ENCODE measurements at places on chromosomes 1 and 21.

DNA sequence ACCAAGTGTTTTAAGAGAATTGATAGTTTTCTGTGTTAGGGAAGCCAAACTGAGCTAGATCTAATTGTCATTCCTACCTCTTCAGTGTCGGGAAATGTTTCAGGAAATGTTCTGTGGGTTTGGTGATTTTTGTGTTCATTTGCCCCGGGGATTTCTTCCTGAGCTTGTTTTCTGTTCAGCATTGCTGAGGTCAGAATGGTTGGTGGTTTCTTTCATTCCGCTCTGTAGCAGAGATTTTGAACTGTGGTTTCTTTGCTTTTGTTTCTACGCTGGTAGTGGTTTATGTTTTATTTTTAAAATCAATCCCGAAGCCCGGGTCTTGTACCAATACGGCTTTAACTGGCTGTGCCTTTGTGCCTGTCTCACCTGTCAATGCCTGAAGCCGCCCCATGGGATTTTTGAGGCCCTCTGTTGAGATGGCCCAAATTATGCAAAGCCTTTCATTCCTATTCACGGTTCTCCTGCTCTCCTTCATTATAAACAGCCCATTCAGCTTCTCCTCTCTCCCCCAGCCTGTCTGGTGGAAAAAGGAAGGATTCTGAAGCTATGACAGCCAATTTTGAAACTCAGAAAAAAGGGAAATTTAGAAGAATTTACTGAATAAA lies 417.2 kb upstream of the KAZN start:
- DNase-seq = no peak

DNA sequence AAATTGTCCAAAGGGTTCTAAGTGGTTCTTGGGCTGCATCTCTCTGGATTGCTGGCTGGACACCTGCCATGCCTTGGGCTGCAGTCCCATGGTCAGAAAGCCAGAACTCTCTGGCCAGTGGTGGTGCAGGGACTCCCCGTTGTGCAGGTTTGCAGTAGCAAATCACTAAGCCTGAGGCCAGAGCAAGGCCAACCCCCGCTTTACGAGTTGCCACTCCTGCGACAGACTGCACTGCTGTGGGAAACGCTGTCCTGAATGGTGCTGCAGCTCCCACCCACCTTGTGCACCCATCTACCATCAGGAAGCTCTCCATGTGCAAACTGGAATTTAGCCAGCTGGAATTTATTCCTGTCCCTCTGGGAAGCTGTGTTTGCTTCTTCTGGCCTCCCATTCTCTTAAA lies 45.7 kb downstream of the LHX4 start:
- no peak for DNase-seq

DNA sequence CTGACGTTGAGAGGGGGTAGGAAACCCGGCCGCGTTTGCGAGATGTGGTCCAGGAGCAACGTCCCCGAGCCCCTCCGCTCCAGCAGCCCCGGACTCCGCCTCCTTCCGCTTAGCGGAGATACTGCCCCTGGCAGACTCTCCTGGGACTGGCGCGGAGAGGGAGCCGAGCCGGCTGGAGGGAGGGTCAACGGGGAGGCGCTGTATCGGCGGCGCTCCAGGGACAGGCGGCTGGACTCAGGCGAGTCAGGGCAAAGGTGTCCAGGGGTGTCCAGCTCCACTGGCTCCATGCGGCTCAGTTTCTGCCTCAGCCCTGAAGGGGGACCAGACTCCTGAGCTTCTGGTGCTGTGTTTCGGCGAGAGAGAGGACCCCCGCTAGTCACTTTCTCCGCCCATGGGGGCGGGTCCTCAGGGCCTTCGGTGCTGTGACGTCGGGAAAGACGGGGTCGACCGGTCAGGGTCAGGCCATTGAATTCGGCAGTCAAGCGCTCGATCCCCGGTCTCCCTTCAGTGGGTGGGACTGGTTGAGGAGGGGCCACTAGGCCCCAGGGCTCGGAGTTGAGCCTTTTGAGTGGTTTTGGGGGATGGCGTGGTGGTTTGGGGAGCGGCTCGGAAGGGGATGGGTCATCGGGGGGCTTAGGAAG lies 2.8 kb upstream of the LIX1L start:
- no peak for DNase-seq

GRCh38 chr1:165648919-165649572 lies 18.0 kb downstream of the MGST3 start:
- no peak for DNase-seq

GRCh38 chr1:229028987-229029878 lies 241.7 kb upstream of the RAB4A start:
- no peak for DNase-seq

- DNase-seq = no peak
Observed at GRCh38 chr1:18201997-18202719, 94.6 kb downstream of the IGSF21 start.

GRCh38 chr1:240803151-240803550 lies 191.2 kb upstream of the GREM2 start:
- DNase-seq = no peak

GRCh38 chr1:245484176-245484575 lies 329.4 kb downstream of the KIF26B start:
- DNase-seq = no peak

GRCh38 chr1:80054129-80054528 lies 1047.6 kb upstream of the ADGRL4 start:
- DNase-seq = no peak

DNA sequence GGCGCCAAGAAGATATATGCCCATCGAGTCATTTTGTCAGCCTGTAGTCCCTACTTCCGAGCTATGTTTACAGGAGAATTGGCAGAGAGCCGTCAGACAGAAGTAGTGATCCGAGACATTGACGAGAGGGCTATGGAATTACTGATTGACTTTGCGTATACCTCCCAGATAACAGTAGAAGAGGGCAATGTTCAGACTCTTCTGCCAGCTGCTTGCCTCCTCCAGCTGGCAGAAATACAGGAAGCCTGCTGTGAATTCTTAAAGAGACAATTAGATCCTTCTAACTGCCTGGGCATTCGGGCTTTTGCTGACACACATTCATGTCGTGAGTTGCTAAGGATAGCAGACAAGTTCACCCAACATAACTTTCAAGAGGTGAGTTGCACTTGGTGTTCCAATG lies 19.1 kb downstream of the KLHL20 start:
- DNase-seq = no peak

- no peak for DNase-seq
Observed at GRCh38 chr1:17316704-17317103, 8.7 kb downstream of the PADI4 start.

DNA sequence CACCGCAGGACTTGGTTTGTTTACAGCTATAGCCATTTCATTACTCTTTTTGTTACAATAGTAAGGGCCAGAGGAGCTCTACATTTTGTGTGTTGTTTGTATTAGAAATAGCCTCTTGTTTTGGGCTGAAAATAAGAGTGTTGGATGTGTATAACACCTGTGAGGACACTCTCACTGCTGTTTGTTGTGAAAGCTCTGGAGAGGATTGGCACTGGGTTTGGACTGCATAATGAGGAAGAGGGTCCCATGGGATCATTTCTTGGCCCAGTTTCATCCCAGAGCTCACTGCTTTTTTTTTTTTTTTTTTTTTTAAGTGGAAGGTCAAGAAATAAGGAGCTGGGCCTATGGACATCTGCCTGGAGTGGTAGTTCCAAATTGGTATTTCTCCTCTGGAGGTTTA lies 61.6 kb upstream of the KIAA0040 start:
- no peak for DNase-seq

GRCh38 chr21:41979751-41980369 lies 26.0 kb upstream of the C2CD2 start:
- no peak for DNase-seq

- no peak for DNase-seq
Observed at GRCh38 chr1:216532251-216532798, 109.1 kb upstream of the USH2A start.

DNA sequence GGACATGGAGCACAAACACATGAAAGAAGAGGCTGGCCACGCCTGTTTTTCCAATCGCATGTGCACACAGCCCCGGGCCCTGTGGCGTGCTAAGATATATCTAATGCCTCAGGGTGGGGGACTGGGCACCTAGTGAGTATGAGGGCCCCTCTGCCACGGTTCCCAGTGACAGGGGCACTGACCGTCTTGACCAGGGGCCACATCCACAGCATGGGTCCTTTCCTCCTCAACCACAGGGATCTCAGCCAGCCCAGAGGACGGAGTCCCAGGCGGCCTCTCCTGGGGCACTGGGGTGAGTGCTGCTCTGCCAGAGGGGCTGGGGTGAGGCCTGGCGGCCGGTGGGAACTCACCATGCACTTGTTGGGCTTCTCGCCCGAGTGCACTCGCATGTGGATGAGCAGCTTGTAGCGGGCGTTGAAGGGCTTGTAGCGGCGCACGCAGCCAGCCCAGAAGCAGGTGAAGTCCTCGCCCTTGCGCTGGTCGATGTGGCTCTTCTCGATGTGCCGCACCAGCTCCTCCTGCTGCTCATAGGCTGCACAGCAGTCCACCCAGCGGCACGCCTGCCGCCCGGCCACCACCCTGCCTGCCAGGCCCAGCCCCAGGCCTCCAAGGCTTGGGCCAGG lies 134.7 kb downstream of the DMRTB1 start:
- DNase-seq = no peak
